Activated gamma-delta T cell treated with anti-CD3 and anti-CD28 coated beads, Interleukin-2, amount 50 U/mL, for 16 hours (primary cell): ENCODE measurements at places on chromosomes 3 and 15.

- no peak for DNase-seq
These were observed 32.2 kb downstream of the GRM2 start for GRCh38 chr3:51739110-51739509.

- no peak for DNase-seq
These were observed 66.7 kb upstream of the GOLGA8B start for GRCh38 chr15:34650177-34650576.

- no peak for DNase-seq
These were observed 914.3 kb upstream of the ARPP21 start for GRCh38 chr3:34724916-34725499.

DNA sequence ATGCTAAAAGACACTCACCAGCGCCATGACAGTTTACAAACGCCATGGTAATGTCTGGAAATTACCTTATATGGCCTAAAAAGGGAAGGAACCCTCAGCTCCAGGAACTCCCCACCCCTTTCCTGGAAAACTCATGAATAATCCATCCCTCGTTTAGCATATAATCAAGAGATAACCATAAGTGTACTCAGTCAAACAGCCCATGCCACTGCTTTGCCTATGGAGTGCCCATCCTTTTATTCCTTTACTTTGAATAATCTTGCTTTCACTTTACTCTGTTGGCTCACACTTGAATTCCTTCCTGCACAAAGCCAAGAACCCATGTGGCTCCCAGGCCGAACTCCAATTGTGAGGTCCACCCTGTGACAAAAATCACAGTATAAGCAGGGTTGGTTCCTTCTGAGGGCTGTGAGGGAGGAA, 19.1 kb upstream of the FSTL1 start:
- no peak for DNase-seq

DNA sequence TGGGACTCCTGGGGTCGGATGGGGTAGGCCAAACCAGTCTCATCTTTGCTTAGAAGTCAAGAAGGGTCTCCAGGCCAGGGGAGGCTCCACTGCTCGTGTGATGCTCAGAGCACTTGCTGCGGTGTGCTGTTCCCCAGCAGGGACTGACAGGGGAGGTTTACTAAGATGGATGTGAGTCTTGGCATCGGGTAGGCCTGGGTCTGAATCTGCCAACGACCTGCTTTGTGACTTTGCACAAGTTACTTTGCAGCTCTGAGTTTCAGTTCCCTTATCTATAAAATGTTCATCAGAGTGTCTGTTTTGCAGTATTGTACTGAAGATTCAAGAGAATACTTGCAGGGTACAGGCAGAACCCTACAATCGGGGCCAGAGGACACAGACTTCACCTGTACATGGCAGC, 17.3 kb upstream of the CDCP1 start:
- DNase-seq = no peak

- no peak for DNase-seq
These were observed 63.8 kb downstream of the FRMD4B start for GRCh38 chr3:69322158-69322509.
